LNCaP clone FGC (cell line): ENCODE measurements at places on chromosomes 13 and 19.

DNA sequence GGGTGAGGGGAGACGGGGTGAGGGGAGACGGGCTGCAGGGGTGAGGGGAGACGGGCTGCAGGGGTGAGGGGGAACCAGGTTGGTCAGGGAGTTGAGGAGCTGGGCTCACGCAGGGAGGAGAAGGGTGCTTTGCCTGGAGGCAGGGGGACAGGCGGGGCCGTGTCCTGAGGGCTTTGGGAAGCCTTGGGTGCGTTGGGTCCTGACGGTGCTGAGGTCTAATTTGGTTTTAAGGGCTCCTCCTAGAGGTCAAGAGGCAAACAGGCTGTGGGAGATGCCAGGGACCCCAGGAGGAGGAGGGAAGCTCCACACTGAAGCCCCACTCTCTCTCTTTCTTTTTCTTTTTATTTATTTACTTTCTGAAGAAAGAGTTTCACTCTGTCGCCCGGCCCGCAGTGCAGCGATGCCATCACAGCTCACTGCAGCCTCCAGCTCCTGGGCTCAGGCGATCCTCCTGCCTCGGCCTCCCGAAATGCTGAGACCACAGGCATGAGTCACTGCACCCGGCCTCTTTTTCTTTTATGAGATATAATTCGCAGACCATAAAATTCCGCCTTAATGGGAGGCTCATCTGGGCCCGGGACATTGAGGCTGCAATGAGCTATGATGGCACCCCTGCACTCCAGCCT, 9.3 kb upstream of the MISP start:
- DNase-seq: no peak

DNA sequence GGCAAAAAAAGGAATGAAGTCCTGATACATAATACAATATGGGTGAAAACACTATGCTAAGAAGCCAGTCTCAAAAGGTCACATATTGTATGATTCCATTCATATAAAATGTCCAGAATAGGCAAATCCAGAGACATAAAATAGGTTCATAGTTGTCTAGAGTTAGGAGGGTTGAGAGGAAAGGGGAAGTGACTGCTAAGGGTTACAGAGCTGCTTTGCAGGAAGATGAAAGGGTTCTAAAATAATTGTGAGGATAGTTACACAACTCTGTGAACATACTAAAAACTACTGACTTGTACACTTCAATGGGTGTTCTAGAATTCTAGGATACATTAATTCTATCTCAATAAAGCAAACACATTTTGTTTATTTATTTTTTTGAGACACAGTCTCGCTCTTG, 25.7 kb downstream of the CAB39L start:
- no peak for DNase-seq

GRCh38 chr19:7013678-7014077, 7.6 kb downstream of the MBD3L2B start:
- no peak for DNase-seq

DNA sequence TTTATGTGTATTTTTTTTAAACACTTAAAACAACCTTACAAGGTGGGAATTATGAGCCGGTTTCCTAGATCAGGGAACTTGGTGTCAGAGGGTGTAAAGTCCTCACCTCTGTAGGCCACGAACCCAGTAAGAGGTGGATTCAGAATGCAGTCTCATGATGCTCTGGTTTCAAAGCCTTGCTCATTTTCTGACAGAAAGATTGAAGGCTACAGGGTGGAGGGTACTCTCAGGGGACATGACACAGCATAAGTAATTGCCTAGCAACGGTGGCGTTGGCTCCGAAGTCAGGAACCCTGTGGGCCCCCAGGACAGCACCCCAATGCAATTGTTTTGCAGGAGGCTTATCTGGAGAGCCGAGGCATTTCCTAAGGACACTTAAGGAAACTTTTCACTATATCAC, 794.7 kb downstream of the EFNB2 start:
- no peak for DNase-seq

GRCh38 chr19:44839276-44839675, 6.8 kb upstream of the NECTIN2 start:
- no peak for DNase-seq

GRCh38 chr13:42990291-42991232, 1.5 kb downstream of the EPSTI1 start:
- DNase-seq: no peak

- no peak for DNase-seq
Observed at GRCh38 chr19:54158812-54159351, 639 bp downstream of the LENG1 start.

DNA sequence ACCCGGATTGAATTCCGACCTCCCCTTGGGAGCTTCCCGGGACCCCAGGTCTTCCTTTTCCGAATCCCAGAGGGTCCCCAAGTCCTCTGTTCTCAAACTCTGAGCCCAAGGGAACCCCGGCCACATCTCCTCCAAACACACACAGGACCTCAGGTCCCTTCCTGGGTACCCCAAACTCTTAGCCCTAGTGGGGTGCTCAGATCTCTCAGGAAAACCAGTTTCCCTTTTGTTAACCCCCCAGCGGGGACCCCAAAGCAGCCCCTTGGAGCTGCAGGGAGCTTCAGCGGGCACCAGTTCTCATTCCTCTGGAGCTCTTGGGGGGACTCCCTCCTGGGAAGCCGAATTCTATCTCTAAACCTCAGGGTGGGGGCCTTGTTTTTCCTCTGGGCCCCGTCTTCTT, 774 bp downstream of the CACNG6 start:
- no peak for DNase-seq

DNA sequence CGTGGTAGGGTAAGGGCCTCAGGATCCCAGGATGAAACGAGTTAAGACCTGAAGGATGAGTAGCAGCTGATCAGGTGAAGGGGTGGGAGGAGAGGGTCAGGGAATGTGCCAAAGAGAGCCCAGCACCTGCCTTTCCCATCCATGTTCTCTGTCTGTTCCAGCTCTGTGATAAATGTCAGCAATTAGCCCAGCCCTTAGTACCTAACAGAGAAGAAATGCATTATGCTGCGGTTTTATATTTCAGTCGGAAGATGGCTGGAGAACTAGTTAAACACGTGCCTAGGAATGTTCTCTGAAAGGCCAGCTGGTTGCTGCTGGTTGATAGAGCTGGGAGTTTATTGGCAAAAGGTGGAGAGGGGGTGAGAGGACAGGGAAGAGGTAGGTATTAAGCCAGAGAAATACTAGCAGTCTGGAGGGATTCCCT, 268.2 kb downstream of the SHISA2 start:
- DNase-seq: no peak

DNA sequence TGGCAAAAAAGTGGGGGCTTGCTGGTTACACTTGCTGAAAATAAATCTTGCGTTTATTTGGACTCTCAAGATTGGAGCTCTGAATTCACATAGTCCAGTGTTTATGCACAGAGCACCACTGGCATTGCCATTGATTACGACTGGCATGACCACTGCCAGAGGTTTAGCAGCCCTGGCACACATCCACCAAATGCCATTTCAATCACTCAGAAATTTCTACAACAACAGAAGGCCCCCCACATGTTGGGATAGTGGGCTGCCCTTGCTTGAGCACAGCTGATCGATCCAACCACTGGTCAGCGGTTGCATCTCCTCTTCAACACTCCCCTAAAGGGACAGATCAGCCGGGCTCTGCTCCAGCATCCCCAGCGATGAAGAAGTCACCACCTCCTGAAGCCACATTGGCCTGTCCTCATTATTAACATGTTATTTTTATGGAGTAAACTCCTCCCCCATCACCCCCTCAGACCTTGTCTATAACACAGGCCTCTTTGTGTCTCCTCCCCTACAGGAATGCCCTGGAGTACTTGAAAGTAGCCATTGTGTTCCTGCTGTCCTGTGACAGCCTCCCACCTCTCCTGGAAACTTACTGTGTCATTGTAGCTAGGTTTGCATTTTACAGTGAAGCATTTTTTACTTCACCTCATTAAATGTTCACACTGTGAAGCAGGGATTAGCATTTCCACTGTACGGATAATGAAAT, 51.3 kb downstream of the CDADC1 start:
- DNase-seq: no peak
